ENCODE measurements at places on chromosomes 6 and 20.

- no peak for DNase-seq
Measured at GRCh38 chr6:129331450-129332138, 378.4 kb downstream of the ARHGAP18 start.

GRCh38 chr6:70982747-70983146 is 25.9 kb upstream of the B3GAT2 start:
- no peak for DNase-seq

DNA sequence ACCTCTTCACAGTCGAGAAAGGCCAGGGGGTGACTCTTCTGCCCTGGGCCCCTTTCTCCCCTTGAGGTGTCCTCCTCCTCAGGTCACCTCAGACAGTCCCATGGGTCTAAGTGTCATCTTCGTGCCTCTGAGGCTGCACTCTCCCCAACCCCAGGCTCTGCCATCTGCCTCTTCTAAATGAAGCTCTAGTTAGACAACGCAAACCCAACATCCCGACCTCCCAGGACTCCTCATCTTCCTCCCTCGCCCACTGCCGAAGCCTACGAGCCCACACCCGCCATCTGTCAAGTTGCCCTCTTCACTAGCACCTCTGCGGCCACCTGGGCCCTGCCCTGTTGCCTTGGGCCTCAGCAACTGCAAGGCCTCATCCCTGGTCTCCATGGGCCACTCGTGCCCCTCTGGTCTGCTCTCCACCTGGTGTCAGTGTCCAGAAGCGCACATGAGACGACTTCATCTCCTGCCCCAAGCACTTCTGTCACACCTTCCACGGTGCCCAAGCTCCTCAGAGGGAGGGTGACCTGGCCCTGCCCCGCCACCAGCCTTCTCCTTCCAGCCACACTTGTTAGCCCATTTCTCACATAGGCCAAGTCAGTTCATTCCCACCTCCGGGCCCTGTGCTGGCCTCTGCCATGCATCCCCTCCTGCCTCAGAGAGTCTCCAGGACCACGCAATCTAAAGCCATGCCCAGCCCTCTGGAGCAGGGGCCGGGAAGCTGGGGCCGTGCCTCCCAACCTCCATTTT is 53.8 kb downstream of the RRBP1 start:
- no peak for DNase-seq

DNA sequence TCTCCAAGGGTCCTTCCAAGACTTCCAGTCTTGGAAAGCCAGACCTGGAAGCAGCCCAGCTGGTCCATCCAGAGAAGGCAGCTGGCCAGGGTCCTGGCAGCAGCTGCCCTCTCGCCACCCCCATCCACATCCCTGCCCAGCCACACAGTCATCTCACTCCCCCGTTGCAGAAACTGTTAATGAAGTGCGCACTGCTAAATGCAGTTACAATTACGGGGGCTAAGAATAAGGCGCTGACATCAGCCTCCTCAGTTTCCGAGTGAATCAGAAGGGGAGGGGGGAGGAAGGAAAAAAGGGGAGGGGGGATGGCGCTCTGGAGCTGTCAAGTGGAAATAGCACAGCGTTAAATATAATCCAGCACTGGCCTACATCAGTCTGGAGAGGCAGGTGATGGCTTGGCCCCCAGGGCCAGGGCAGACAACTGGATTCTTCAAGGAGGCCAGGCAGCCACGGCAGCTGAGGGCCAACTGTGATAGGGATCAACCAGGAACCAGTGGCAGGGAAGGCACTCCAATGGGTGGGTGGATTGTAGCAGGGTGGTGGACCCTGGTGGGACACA is 6.9 kb downstream of the RIMS4 start:
- no peak for DNase-seq

GRCh38 chr20:8213270-8213669 is 81.2 kb downstream of the PLCB1 start:
- DNase-seq: no peak

GRCh38 chr6:117919275-117919674 is 12.2 kb downstream of the SLC35F1 start:
- DNase-seq: no peak

Data from cortex of kidney (tissue), 1 donor.